ENCODE measurements at places on chromosomes 7 and 10.

DNA sequence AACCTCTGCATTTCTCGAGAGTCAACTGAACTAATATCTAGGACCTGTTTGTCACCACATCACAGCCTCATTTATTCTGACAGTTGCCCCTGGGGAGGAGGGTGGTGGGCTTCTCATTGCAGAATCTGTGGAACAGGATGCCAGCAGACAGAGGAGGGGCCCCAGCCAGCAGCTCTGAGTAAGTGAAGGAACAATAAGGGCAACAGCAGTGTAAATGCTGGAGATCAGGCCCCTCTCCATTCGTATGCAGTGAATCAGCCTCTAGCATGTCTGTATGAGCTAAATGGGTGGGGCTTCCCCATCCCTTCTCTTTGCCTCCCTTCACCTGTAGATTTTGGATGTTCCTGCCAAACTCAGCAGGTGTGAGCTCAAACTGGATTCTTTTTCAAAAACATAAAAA lies 7.7 kb upstream of the CPVL start:
- H3K27me3 ChIP-seq = no peaks in the 10 kb centered on the region
- H3K36me3 ChIP-seq = no peaks in the 10 kb centered on the region
- no peak overlapping the region for H3K4me3 ChIP-seq
- no peak for DNase-seq
- no peak overlapping the region for H3K27ac ChIP-seq

GRCh38 chr10:69044546-69044945 lies 43.4 kb upstream of the SRGN start:
- H3K36me3 ChIP-seq = no peaks in the 10 kb centered on the region
- no peak overlapping the region for H3K4me3 ChIP-seq
- DNase-seq = no peak
- no peaks in the 10 kb centered on the region for H3K27me3 ChIP-seq
- H3K27ac ChIP-seq = no peak overlapping the region

DNA sequence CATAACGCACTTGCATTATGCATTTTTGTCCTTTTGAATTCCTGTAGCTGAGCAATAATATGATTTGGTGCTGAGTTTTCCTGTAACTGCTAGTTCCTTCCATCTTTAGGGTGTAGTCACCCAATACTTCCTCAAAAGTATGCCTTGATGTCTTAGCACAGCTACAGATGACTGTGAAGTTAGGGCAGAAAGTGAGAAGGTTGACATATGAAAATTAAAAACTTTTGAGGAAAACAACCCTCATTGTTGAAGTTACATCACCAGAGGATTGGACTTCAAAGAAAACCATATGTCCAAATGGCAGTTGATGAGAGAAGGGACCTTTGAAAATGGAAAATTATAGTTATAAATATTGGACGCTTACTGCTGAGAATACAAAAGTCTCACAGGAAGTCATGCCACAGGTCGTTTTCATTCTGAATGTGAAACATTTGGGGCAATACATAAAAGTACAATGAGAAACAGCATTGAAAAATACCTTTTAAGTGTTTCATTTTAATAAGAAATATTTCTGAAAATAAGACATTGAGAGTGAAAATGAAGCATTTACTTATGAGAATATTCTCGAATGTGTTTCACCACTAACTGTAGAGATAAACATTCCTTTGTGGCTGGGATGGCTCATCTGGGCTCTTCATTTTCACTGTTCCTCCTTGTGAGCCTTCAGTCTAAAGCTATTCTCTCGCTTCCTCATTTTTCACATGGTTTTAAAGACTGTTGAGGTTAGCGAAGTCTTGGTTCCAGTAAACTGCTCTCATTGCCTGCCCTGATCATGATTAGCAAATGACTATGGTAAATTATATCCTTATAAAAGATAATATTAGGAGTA lies 61.4 kb upstream of the NME8 start:
- DNase-seq = peak; percentile 66
- H3K27me3 ChIP-seq = no peaks in the 10 kb centered on the region
- H3K4me3 ChIP-seq = peak overlapping the region; percentile 17
- peaks cover 12% of the 10 kb centered on the region for H3K4me1 ChIP-seq
- no peaks in the 10 kb centered on the region for H3K36me3 ChIP-seq

DNA sequence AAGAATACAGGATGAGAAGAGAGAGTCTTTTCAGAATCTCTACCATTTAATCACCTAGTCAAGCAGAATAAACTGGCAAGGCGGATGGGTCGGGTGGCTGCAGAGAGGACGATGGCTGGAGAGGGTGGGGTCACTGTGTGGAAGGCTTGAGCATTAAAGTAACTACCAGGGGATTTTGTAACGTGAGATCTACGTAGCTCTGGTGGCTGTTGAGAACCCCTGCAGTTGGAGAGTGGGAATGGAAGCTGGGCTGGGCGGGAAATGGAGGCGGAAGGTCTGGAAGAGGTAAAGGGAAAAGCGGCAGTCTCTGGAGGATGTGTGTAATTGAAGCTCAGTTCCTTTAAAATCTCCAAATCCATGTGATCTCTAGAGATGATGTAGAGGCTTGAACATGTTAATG lies 135.0 kb downstream of the GATA3 start:
- H3K4me1 ChIP-seq = no peaks in the 10 kb centered on the region
- no peak overlapping the region for H3K27ac ChIP-seq
- no peak overlapping the region for H3K4me3 ChIP-seq
- no peak for DNase-seq

DNA sequence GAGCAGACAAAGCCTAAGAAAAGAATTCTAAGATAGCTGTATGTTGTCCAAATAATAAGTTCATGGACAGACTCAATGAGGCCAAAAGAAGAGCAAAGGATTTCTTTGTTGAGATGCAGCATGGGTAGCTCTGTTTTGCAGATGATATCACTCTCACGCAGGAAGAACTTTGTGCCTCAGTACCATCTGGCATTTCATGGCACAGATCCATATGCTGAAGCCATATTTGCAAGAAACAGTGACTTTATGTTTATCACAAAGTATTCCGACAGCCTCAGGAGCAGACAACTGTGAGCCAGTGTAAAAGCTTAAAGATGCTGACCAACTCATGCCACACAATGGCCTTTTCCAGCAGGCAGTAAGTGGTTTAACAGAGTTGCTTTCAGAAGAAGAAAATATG lies 45.5 kb upstream of the RNF148 start:
- no peak for DNase-seq
- peaks cover 9% of the 10 kb centered on the region for H3K4me1 ChIP-seq
- no peak overlapping the region for H3K27ac ChIP-seq
- H3K4me3 ChIP-seq = no peak overlapping the region
- no peaks in the 10 kb centered on the region for H3K36me3 ChIP-seq

- no peak overlapping the region for H3K4me3 ChIP-seq
- H3K27ac ChIP-seq = no peak overlapping the region
- H3K4me1 ChIP-seq = peaks cover 2% of the 10 kb centered on the region
Observed at GRCh38 chr10:124688386-124688785, 55.8 kb downstream of the FAM53B start.

DNA sequence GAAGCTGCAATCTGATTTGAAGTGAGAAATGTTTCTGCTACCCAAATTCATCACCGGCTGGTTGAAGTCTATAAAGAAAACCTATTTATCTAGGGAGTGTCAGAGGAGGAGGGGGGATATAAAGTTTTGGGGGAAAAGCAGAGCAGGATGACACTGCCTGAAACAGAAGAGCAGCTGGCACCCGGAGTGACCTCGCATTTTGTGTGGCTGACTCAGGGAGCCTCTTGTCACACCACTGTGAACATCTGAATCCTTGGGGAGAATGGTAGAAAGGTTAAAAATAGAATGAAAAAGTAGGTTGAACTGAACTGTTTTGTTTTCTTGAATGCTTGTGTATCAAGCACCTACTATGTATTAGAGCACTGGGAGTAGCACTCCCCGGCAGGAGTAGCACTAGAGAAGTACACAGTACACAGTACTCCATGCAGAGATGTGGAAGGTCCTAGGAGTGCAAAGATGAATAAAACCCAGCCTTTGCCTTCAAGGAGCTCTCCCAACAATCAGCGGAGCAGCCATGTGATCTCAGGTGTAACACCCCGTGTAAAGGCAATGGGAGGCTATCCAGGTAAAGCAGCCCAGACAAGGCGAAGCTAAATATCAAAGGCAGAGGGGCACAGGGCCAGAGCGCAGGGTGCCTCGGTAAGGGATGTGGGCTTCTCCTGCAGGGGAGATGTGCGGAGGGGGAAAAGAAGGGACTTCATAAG lies 13.5 kb downstream of the CRTAC1 start:
- H3K27ac ChIP-seq = no peak overlapping the region
- H3K36me3 ChIP-seq = no peaks in the 10 kb centered on the region
- no peak overlapping the region for H3K4me3 ChIP-seq
- H3K4me1 ChIP-seq = no peaks in the 10 kb centered on the region

GRCh38 chr7:69228212-69228811 lies 370.0 kb upstream of the AUTS2 start:
- no peak overlapping the region for H3K4me3 ChIP-seq
- H3K4me1 ChIP-seq = no peaks in the 10 kb centered on the region
- DNase-seq = no peak
- no peak overlapping the region for H3K27ac ChIP-seq

DNA sequence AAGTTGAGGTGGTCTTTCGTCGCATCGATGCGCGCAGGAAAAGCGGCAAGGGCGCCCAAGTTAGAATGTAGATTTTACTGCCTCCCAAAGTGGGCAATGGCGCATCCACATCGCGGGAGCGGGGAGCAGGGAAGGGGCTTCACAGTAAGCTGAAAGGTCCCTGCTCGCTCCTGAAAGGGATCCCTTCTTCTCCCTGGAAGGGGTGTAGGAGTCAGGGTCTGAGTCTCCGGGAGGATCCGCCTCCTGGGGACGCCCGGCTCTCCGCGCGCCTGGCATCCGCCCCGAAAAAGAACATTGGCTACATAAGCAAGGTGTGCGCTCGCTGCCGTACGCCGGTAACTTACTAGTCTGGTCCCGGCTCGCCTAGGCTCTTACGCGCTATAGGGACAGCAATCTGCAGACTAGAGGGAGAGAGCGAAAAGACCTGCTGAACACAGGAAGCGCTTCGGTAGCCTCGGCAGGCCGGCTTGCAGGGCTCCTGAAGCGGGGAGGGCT lies 804 bp downstream of the UNC5B start:
- H3K4me3 ChIP-seq = peak overlapping the region; percentile 54
- peak; percentile 71 for DNase-seq
- peaks cover 3% of the 10 kb centered on the region for H3K4me1 ChIP-seq
- H3K36me3 ChIP-seq = no peaks in the 10 kb centered on the region
- H3K27ac ChIP-seq = no peak overlapping the region
- H3K27me3 ChIP-seq = peaks cover 71% of the 10 kb centered on the region

DNA sequence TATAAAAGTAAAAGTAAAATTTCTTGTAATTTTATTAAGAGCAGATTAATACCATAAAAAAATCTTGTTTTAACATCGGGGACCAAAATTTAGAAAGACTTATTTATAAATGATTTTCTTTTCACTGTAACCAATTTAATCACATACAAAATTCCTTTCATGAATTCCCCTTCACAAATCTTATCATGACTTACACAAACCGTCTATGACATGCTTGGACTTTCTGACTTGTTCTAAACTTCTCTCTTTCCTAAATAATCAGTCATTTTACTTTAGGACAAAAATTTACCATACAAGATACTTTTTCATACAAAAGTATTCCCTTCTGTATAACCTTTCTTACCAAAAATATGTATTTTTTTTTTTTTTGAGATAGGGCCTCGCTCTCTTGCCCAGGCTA lies 9.3 kb downstream of the CROT start:
- no peak for DNase-seq
- H3K36me3 ChIP-seq = peaks cover 3% of the 10 kb centered on the region
- no peak overlapping the region for H3K27ac ChIP-seq
- no peaks in the 10 kb centered on the region for H3K27me3 ChIP-seq
- H3K4me3 ChIP-seq = no peak overlapping the region

- H3K36me3 ChIP-seq = no peaks in the 10 kb centered on the region
- H3K27ac ChIP-seq = no peak overlapping the region
- DNase-seq = no peak
- no peak overlapping the region for H3K4me3 ChIP-seq
- H3K4me1 ChIP-seq = no peaks in the 10 kb centered on the region
Observed at GRCh38 chr7:3083350-3083749, 39.7 kb upstream of the CARD11 start.
